ENCODE measurements at places on chromosomes 11 and 22.

GRCh38 chr11:115926601-115927000, 422.4 kb upstream of the CADM1 start:
- no peak for DNase-seq

- DNase-seq = no peak
These were observed 20.8 kb downstream of the WNT11 start for GRCh38 chr11:76185511-76185910.

- no peak for DNase-seq
These were observed 5.1 kb upstream of the CLPB start for GRCh38 chr11:72439455-72439854.

- no peak for DNase-seq
These were observed 141.6 kb downstream of the EFCAB6 start for GRCh38 chr22:43670513-43670912.

DNA sequence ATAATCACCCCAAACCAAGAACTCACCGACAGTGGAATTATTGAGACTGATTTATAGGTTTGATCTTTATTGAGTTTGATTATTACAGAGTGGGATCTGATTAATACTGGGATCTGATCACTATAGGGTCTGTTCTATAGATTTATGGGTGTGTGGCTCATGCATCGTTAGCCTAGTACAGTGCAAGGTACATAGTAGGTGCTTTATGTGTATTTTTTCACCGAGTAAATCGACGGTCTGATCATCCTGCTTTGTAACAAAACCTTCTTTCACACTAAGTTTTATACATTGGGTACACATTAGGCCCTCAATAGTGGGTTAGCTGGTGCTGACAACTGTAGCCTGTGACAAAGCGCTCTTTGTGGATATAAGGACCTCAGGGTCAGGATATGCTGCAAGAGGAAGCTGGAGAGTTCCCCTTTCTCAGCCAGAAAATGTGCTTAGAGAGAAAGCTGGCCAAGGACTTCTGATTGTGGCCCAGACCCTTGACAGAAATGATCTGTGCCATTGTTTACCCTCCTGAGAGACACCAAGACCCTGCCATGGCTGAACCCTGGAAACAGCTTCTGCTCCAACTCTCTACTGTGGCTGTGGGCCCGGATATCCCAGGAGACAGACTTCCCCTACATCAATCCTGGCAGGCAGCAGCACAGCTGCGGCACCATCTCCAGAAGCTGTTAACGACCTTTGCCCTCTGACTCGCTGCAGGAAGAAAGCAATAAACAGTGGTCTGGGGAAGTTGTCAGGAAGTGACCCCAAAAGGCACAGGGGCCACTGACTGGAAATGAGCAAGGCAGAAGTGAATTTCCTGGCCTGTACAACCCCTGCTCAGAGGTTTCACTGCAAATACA, 16.1 kb upstream of the TPP1 start:
- no peak for DNase-seq

DNA sequence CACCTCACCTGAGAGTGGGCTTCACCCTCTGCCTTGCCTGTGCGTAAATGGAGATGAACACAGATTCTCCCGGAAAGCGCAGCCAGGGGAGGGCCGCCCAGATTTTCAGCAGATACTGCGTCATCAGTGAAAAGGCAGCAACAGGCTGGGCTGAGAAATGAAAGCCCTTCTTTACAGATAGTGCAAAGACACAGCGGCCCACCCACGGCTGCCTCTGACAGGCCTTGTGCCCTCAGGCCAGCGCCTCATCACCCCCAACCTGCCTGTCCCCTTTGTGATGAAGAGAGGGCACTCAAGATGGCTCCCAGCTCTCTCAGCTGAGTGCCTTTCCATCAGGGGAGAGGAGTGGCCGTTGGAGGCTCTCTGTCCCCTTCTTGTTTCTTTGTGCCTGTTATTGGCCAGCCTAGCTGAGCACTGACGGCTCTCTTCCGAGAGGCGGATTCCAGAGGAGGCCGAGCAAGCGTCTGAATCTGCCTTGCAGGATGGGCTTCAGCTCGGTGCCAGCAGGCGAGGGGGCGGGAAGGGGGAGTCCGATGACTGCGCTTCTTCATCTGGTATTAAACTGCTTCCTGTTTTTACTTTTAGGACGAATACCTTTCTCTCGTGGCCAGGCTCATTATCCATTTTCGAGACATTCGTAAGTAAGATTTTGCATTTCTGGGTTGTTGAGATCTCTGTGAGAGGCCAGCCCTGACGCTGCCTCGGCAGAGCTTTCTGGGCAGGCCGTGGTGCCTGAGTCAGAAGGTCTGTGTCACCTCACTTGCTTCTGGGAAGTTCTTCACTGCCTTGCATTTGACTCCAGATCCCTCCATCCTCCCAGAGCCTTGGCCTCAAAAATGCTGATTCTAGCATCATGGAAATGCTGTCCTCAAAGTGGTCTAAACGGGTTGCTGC, 43.7 kb downstream of the MED15 start:
- peak; percentile 53 for DNase-seq

- no peak for DNase-seq
These were observed 31.4 kb upstream of the AQP11 start for GRCh38 chr11:77558380-77558779.

GRCh38 chr22:36366291-36366708, 21.5 kb downstream of the MYH9 start:
- no peak for DNase-seq

- no peak for DNase-seq
These were observed 17.3 kb downstream of the TRPM5 start for GRCh38 chr11:2426826-2427521.

- no peak for DNase-seq
These were observed 18.5 kb upstream of the STK33 start for GRCh38 chr11:8612522-8612921.

DNA sequence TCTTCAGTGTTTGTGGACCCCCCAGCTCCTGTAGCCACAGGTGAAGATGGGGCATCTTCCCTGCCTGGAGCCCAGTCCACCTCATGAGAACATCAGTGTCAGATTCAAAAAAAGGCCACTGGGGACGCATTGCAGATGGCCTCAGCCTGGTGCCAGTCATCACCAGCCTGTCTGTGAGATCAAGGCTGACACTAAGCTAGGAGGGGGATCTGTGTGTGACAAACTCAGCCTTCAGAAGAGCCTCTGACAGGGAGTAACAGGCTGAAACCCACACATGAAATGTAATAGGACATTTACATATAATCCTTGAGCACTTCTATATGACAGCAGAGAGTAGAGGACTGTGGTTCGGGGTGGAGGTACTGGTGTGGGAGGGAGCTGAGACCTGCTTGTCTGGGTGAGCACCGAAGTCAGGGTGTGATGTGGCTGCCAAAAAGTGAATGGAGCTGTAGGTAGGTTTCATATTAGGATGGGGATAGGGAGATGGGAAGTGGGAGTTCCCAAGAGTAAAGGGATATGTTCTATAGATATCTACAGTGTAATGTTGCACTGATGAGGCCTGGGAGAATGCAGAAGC, 20.5 kb upstream of the CCDC134 start:
- no peak for DNase-seq

DNA sequence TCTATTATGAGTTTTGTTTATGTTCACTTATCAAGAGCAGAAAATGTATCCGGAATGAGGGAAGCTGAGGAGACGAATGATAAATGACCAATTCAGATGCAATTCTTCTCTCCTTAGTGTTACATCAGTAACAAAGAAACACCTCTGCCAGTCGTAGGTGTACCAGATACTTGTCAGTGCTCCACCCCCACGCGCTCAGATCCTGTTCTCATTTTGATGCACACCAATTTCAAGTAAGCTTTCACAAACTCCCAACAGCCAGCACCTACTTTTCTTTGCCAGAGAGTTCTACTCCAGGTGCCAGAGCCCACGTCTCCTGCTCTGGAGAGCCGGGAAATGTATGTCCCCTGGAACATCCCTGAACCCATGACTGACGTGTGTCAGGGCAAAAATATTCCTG, 43.7 kb downstream of the OR8B12 start:
- DNase-seq = no peak

- DNase-seq = no peak
These were observed 72.4 kb downstream of the PANX1 start for GRCh38 chr11:94201004-94201465.

- no peak for DNase-seq
These were observed 28.8 kb upstream of the SHANK2 start for GRCh38 chr11:71281204-71281603.

DNA sequence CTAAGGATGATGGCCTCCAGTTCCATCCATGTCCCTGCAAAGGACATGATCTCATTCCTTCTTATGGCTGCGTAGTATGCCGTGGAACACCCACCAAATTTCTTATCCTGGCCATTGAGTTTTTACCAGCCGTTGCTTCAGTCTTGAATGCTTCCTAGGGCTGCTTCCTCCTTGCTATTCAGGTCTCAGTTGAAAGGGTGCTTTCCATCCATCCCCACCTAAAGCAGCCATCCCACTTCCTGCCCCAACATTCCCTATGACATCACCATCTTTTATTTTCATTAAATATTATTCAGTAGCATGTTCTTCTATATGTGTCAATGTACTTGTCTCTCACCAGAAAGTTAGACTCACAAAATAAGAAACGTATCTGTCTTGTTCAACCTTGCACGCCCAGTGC, 40.7 kb upstream of the SLN start:
- no peak for DNase-seq

GRCh38 chr22:45319324-45319685, 9.6 kb downstream of the FAM118A start:
- no peak for DNase-seq

- no peak for DNase-seq
These were observed 539 bp downstream of the EIF4ENIF1 start for GRCh38 chr22:31488988-31489617.

DNA sequence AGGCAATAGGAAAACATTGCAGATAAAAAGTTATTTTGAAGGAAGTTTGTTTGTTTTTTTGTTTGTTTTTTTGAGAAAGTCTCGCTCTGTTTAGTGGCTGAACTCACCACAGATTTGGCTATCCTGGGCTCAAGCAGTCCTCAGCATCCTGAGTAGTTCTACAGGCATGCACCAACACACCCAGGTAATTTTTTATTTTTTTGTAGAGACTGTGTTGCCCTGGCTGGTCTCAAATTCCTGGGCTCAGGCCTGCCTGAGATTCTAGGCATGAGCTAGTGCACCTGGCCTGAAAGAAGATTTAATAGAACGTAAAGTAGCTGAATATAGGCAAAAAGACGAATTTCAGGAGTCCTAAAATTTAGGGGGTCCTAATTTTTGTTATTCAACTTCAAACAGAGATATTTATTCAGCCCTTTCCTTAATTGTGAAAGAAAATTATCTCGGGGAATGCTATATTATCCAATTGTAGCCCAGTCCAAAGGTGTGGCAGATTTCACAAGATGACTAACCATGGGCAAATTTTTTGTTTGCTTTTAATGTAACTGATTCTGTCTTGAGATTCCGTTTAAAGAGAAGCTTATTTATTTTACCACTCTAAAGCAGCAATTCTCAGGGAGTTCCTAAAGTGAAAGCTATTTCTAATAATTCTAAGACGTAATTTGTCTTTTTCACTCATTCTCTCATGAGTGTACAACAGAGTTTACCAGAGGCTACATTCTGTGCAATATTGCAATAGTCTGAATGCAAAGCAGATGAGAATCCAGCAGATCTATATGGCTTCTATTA, 940 bp downstream of the IL18 start:
- no peak for DNase-seq

GRCh38 chr11:22703040-22703439, 36.6 kb downstream of the GAS2 start:
- no peak for DNase-seq

- DNase-seq = no peak
These were observed 16.8 kb downstream of the PRDM10 start for GRCh38 chr11:129985823-129986222.

DNA sequence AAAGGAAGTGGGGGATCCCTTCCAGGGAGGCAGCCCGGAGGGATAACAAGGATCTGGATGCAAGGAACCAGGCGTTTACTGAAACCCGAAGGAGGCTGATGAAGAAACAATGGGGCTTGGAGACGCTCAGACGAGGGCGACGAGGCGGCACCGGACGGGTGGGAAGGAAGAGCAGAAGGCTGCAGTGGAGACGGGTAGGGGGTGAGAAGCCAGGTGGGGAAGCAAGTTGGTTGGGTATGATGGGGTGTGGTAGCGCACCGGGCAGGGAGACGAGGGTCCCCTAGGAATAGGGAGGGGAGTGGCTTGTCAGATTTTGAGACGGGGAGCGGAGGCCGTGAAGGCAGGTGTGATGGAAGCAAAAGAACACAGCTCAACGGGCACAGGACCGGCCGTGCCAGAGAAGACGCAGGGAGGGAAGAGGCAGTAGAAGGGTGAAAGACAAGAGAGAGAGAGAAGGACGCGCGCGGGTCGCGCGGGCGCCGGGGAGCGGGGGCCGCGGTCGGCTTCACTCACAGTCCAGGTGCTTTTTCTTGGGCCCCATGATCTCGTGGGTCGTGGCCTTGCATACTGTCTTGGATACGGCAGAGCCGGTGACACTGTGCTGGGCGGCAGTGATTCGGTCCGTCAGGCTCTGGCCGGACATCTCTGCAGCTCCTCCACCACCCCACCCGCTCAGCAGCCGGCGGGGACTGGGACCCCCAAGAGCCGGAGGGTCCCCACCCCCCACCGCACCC, 579 bp downstream of the PICALM start:
- DNase-seq = no peak

DNA sequence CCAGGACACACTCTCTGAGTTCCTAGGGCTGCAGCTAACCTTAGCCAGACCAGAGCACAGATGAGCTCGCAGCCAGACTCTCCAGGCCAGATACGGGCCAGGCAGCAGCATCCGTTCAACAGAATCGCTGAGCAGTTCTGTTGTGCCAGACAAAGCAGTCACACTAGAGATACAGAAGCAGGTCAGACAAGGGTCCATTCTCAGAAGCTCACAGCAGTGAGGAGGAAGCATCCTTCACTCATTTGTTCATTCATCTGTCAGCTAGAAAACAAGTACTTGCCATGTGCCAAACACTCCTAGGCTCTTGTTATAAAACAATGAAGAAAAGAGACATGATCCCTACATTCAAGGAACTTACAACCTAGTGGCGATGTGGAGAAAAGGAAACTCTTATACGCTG, 2.6 kb downstream of the LMO2 start:
- DNase-seq = no peak

- no peak for DNase-seq
These were observed 16.6 kb downstream of the OR8A1 start for GRCh38 chr11:124586238-124586860.

DNA sequence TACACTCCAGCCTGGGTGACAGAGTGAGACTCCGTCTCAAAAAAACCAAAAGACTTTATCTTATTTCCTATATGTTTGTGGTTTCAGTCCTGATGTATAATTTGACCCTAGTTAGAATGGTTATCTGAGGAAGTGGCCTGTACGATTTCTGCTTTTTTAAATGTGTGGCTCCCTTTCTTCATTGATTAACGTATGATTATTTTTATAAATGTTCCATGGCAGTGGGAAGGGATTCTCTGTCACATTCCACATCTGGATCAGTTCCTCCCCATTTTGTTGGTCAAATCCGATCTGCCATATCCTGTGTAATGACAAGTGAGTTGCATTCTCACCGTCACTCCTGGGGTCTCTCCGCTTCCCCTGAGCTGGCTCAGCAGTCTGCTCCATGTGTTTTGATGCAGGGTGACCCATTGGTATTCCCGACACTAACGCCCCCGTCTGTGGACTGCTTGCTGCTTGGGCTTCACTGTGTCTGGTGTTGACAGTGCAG, 20.3 kb downstream of the NEAT1 start:
- no peak for DNase-seq

GRCh38 chr22:24180316-24181087, 785 bp upstream of the SUSD2 start:
- no peak for DNase-seq
